ENCODE measurements at places on chromosomes 4 and X. TPM values are rescaled to one million over a fixed set of nuclear protein-coding genes. Genes with fewer than 3 reads are reported as not detected.

DNA sequence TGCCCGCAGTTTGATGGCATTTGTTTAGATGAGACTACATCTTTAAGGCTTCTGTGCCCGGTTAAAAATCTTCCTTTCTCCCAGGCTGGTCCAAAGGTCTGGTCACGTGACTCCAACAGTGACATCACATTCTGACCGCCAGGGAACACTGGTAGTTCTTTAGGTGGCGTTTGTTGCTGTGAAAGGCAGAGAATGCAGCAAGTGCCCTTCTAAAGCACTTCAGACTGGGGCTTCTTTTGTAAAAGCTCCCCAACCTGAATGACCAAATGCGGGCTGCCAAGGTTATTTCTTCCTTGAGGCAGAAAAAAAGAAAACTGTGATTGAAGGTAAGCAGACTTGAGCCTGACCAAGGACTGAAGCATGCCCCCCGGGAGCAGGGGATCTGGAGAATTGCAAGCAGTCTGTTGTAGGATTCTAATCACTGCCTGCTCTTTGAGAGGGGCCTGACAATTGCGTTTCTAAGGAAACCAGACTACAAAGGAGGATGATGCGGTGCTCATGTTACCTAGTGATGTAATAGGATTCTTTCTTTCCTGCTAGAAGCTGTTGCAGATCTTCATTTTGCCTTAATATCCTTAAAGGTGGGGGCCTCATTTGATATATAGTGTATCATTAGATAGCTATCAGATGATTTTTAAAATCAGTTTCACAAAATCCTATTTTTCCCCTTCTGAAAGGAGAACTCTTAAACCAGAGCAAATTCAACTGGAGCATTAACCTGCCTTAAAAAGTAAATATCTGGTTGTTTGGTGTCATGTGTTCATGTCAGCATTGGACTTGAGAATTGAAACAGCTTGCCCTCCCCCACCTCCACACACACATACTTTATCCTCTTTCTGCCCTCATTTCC, 133.1 kb downstream of the AKAP4 start:
- DNase-seq = no peak

- DNase-seq = no peak
Observed at GRCh38 chr4:91345632-91346031, 958.1 kb upstream of the GRID2 start.

- DNase-seq = no peak
Observed at GRCh38 chrX:40099055-40099958, 1.5 kb upstream of the BCOR start.

DNA sequence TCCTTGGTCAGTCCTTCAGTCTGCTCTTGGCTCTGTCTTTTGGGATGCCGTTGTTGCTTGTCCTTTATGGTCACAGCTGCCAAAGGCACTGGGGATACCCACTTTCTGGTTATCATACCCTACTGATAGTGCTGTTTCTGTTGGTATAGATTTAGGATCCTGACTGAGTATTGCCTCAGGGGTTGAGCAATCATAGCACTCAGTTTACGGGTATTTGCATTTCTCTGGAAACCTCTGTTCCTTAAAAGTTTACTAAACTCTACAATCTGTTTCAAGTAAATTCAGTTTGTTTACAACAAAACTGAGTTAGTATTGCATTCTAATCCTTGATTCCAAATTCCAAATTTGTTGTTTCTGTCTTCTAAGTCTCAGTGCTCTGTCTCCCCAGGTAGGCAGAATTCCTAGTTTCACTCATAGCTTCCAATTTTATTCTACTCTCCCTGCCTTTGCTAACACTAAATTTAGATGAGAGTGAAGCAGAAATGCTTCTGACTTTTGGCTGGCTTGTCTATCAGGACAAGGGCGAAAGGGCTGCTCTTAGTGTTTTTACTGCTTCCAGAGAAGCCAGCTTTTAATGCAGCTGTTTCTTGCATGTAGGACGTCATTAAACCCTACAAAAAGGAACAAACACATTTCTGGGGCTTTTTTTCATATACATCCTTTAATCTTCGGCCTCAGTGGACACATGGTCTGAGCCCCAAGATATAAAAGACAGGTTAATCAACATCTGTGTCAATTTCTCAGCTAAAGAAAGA, 17.2 kb upstream of the TET2 start:
- DNase-seq = no peak

DNA sequence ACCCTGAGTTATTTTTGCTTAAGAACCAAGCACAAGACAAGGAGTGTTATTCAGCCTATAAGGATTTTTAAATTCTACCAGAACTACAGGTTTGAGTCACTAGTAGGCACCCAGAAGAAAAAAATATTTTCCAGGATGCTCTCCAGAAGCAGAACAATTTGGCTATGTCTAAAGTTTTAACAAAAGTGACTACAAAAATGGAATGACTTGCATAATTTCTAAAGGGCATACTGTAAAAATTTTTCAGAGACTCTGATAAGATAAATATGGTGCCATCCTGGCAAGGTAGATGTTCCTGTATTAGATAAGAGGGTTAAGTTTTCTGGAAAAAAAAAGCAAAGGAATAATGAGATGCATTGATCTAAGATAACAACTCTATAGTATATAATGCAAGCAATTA, 68.6 kb upstream of the FAM9A start:
- DNase-seq = no peak

GRCh38 chrX:153061732-153062131, 5.5 kb downstream of the PNMA3 start:
- no peak for DNase-seq

DNA sequence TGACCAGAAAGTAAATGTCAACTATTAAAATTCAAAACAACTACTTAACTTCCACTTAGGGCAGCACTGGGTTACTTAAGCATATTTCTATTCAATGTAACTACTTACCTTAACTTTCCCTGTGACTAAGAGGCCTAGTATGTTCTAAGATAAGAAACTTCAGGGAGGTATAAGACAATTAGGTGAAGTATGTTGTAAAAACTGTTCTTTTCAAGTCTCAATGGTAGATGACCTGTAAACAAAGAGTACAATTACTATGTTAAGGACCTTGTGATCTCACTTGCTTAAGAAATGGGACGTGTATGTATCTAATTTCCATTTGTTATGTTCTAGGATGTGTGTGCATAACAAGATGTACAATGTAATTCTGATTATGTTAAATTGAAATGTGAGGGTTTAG, 960.5 kb downstream of the CCSER1 start:
- no peak for DNase-seq

GRCh38 chr4:98673978-98674377, 15.6 kb upstream of the TSPAN5 start:
- DNase-seq = no peak

DNA sequence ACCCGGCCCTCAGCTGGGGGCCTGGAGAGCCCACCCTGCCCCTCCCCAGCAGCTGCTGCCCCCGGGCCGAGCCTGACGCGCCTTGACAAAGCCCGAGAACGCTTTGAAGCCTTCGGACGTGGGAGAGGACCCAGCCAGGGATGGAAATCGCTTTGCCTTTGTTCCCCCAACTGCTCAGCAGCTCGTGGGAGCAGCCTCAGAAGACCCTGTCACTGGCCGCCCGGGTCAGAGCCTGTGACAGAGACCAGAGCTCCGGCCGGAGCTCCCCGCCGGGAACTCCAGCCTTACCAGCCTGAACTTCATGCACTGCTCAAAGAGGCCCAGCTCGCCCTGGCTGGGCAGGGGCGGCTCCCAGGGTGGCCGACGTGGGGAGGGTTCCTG, 2.6 kb upstream of the SLC6A8 start:
- peak; percentile 6 for DNase-seq

- DNase-seq = no peak
Observed at GRCh38 chr4:112266823-112267222, 18.9 kb downstream of the TIFA start.

DNA sequence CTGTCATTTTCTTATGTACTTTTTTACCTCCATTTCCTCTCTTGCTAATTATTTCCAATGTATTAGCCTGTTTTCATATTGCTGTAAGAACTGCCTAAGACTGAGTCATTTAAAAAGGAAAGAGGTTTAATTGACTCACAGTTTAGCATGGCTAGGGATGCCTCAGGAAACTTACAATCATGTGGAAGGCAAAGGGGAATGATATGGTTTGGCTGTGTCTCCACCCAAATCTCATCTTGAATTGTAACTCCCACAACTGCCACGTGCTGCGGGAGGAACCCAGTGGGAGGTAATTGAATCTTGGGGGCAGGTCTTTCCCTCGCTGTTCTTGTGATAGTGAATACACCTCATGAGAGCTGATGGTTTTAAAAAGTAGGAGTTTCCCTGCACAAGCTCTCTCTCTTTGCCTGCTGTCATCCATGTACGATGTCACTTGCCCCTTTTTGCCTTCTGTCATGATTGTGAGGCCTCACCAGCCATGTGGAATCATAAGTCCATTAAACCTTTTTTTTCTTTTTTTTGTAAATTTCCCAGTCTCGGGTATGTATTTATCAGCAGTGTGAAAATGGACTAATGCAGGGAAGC, 870.0 kb upstream of the INTU start:
- no peak for DNase-seq

DNA sequence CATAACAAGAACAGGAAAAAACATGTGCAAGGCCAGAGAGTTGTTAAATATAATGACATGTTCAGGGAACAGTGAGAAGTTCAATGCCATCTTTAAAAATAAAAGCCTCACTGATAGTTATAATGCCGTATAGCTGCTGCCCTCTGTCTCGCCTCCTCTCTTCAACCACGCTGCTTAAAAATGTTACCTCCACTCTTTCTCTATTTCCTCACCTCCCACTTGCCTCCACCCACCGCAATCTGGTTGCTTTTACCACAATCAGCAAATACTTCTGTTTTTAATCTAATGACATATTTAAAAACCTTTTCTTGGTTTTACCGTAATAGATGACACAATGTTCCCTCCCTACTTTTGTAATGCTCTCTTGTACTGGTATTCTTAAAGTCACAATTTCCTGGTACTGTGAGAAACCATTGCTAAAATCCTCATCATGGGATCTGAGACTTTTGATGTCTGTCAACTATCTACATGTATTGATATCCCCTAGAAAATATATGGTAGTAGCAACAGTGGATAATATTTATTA, 66.0 kb downstream of the GABRA2 start:
- no peak for DNase-seq

DNA sequence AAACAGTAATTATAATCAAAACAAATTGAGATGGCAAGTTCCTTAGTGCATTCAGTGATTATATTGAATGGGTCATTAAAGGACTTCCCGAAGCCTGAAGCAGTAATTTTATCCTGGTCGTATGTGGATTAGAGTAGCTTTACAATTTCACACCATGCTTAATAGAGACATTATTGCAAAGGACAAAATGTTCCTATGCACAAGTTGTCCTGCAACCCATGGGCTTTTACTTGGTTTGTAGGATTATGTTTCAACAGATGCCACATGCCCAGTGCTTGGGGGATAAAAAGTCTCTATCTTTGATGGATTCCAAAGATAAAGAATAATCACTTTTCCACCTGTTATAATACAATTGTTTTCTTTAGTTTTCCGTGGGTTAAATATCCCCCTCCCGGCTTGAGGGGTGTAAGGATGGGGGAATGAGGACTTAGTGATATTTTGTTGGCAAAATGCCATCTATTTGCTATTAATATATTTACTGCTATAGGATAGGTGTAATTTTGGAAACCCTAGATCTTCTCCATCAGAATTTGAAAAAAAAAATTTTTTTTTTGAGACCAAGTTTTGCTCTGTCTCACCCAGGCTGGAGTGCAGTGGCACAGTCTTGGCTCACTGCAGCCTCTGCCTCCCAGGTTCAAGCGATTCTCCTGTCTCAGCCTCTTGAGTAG, 156.5 kb upstream of the ETNPPL start:
- DNase-seq = no peak

DNA sequence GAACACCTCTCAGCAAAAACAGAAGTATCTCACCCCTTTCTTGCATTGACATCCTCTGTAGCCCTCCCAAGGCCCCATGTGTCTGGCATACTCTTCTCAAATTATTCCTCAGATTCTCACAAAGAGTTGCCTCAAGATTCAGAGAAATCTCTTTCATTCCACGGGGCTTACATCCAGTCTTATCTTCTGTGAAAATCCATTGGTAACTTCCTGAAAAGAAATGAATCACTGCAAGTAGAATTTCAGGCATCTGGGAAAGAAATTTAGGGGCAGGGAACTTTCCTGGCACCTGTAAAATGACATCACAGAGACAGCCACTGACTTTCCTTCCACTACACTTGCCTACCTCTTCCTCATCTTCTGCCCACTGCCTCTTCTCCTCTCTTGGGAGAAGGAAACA, 182.5 kb upstream of the ARHGEF9 start:
- no peak for DNase-seq

- no peak for DNase-seq
Observed at GRCh38 chrX:116409219-116409618, 27.2 kb upstream of the SLC6A14 start.

- DNase-seq = no peak
Observed at GRCh38 chrX:65679071-65679540, 11.7 kb downstream of the MSN start.

GRCh38 chrX:130696542-130696941, 206.5 kb downstream of the ENOX2 start:
- DNase-seq = no peak

DNA sequence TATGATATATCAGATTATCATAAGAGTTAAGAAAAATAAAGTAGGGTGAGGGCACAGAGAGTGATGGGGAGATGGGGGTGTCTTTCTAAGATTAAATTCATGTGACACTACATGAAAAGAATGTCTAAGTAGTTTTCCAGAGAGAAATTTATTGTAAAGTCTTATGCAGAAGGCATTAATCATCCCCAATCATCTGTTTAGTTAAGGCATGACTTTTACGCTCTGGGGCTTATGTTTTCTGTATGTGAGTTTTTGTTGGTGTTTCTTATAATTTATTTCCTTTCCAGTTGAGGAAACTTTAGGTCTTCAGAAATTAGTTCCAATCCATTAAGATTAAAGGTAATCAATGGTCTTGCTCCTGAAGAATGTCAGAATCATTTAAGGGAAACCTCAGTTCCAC, 383.0 kb upstream of the GALNT7 start:
- no peak for DNase-seq

DNA sequence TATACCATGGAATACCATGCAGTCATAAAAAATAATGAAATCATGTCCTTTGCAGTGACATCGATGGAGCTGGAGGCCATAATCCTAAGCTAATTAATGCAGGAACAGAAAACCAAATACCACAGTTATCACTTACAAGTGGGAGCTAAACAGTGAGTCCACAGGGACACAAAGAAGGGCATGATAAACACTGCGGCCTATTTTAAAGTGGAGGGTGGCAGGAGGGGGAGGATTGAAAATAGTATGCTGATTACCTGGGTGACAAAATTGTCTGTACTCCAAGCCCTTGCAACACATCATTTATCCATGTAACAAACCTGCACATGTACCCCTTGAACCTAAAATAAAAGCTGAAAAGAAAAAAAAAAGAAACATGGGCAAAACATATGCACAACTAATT, 16.7 kb upstream of the SLC9B1 start:
- no peak for DNase-seq

GRCh38 chr4:15976456-15977447, 13.8 kb upstream of the FGFBP2 start:
- no peak for DNase-seq

GRCh38 chrX:15674514-15674840, 9.9 kb upstream of the CLTRN start:
- DNase-seq = no peak

Gene PTCHD1
- total RNA-seq = not detected

Gene PPARGC1A
- total RNA-seq = not detected

Gene ADH1A
- total RNA-seq = not detected

Gene GATA1
- 0.25 TPM for total RNA-seq

Gene MUC7
- total RNA-seq = not detected

Gene SORCS2
- not detected for total RNA-seq

Gene FNIP2
- 26.4 TPM for total RNA-seq

Gene RASSF6
- not detected for total RNA-seq

Gene ASB12
- not detected for total RNA-seq

Gene APELA
- not detected for total RNA-seq

Gene POU4F2
- not detected for total RNA-seq

Gene GLRA3
- total RNA-seq = not detected

Gene GNRHR
- not detected for total RNA-seq

Gene ASB5
- not detected for total RNA-seq

Gene TSPAN7
- 3.2 TPM for total RNA-seq

Gene SLC6A8
- total RNA-seq = 2.2 TPM

All from activated naive CD4-positive, alpha-beta T cell treated with anti-CD3 and anti-CD28 coated beads, Interleukin-2, amount 50 U/mL, for 72 hours (primary cell).